ENCODE measurements at places on chromosomes 5 and 9.

DNA sequence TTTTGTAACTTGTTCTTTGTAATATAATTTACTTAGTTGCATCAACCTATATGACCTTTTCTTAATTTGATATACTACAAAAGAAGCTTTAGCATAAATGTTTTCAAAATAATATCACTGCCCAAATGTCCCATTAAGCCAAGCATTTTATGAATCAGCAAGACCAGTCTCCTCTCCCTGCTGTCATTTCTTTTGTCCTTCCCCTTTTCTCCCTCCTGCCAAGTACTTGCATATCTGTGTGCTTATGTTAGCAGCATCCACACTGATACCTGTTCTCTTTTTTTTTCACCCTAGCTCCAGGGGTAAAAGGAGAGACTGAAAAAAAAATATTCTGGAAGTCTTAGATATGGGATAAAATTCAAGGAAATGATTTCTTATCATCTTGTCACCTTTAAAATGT is 69.7 kb downstream of the ZSWIM6 start:
- no peak for DNase-seq

DNA sequence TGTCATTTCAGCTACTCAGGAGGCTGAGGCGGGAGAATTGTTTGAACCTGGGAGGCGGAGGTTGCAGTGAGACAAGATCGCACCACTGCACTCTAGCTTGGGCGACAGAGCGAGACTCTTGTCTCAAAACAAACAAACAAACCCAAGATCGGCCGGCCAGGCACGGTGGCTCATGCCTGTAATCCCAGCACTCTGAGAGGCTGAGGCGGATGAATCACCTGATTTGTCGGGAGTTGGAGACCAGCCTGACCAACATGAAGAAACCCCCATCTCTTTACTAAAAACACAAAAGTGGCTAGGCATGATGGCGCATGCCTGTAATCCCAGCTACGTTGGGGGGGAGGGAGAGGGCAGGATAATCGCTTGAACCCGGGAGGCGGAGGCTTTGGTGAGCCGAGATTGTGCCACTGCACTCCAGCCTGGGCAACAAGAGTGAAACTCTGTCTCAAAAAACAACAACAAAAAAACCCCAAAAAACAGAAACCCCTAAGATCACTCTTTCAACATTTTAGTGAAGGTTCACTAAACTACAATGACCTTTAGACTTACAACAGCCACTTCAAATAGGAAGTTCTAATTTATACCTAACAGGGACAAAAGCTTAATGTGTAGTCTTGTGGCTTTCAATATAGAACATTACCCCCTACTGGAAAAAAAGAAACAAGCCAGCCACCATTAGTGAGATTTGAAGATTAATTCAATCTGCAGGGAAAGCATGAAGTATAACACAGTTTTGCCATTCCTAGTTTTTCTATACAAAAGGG is 7.0 kb downstream of the HSPA9 start:
- DNase-seq, result peak; percentile 15

DNA sequence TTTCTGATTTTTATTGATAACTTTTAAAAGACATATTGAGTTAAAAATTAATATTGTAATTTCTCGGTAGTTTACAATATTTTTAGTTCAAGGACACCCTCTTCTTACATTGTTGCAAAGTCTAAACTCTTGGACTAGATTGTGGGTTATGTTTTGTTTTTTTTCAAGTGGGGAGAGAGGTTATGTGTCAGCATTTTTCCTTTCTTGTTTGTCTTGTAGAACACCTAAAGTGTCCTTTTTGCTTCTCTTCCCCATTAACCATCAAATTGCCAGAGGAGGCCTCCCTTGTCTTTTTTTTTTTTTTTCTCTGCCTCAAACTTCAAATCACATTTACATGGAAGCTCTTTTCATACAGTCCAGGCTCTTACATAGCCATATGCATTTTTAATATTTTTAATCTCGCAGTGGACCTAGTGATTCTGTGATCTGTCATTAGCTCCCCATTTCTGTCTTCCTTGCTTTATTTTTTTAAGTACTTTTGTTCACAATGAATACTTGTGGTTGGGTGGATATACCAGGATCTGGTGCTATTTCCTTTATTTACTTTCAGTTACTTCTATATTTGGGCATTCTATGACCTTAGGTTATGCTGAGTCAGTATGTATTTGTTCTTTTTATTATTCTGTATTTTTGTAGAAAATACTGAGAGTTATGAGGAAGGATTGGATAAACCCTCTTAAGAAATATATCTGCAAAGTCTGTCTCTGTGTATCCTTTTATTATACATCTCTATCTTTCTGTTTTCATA is 2280.6 kb upstream of the ACO1 start:
- no peak for DNase-seq

- no peak for DNase-seq
Measured at GRCh38 chr5:135386886-135387628, 12.0 kb downstream of the MACROH2A1 start.

DNA sequence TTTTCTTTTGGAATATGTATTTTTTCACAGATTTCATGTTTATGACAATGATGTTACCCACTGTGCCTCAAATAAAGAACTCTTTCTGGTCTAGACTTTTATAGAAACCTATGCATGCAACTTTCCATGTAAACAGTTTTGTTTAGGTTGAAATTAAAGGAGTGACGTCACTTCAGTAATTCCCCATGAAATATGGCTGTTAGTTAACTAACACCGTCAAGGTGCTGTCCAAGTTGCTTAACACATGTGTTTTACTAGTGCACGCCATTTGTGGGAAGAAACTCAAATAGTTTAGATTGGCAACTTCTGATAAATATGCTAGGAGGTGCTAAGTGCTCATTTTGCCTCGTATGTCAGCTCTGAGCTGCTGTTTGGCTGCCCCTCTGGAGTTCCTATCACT is 102.2 kb downstream of the FBN2 start:
- DNase-seq, result no peak

- no peak for DNase-seq
Measured at GRCh38 chr5:119312403-119312802, 43.4 kb upstream of the TNFAIP8 start.

DNA sequence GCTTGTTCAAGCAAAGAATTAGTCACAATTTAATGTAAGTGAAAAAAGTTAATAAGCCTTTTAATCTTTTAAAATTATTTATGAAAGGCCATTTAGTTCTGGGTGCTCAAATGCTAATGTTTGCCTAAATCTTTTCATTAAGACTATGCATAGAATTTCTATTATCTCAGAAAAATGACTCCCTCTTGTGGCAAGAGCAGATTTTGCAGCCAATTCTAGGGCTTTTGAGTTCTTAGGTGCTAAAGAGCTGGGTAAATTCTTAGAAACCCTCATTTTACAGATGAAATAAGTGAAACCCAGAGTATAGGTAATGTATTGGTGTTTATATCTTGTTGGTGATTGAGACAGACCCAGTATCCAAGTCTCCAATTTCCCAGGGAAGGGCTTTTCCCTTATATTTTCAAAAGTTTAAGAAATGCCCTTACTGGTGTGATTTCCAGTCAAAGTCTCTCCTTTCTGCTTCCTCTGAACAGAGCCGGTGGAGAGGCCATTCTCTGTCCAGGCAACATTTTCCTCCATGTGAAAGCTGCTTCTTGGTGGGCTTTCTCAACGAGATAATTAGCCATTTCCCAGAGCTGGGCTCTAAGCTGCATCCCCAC is 24.1 kb upstream of the PCSK5 start:
- peak; percentile 15 for DNase-seq

GRCh38 chr5:11596185-11596584 is 308.1 kb downstream of the CTNND2 start:
- DNase-seq, result no peak

DNA sequence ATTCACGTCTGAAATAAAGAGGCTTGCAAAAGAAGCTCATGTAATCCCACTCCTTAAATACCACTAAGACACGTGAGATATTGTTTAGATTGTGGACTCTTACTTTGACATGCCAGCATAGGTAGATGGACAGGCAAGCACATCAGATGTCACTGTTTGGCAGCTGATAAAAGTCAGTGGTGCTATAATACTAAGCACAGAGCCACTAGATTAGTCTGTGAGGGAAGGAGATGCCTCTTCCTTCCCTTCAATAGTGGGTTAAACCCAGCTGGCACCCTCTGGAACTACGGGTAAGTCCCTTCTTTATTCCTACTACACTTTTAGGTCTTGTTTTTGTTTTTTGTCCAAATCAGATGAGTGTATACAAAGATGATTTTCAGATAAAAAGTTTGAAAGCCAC is at the start of gene MYOT:
Gene MYOT, plus strand, starts transcription at position 197 of the 400 bp plus-strand sequence. CDS start 2,792 bp downstream, outside the sequence.
- DNase-seq, result no peak

- DNase-seq, result no peak
Measured at GRCh38 chr9:136916330-136917184, 28.0 kb downstream of the FBXW5 start.

GRCh38 chr9:137470785-137471184 is 11.7 kb upstream of the NSMF start:
- DNase-seq, result no peak

DNA sequence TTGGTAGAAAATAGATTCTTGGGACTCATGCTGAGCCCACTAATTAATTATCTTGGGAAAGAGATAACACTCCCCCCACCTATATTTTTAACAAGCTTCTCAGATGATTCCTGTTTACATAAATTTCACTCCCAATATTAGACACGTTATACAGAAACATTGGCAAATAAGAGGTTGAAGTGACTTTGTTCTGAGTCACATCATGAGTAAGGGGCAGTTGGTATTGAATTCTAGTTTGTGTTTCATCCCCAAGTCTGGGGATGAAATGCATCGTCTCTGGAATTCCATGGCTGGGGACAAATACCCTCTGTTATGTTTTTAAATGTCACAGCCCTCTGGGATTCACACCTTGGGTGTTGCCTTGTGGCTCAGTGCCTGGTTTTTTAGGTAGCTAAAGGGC is 41.0 kb downstream of the BASP1 start:
- DNase-seq, result no peak

DNA sequence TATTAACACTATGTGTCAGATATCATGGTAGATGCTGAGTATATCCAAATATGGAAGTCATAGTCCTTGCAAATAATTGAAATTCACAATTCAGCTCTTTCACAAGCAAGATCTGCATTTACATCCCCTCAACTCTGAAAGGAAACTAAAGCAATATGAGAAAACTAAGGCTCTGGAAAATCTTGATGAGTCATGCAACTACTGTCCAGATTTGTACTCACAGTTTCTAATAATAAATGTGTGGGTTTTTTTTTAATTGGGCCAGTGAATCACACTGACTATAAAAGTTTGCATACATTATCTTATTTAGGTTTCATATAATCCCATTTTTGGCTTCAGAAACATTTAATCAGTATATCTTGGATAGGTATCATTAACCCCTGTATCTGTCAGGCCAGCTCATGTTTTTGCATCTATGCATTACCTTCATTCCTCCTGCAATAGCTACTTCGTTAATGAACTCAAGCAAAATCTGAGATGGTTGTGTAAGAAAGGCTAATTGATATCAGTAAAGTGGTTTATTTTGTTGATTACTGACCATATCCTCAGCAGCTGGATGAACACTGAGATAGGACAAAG is 58.7 kb upstream of the PRR16 start:
- no peak for DNase-seq

GRCh38 chr5:59874675-59875074 is 18.9 kb downstream of the PDE4D start:
- no peak for DNase-seq

- DNase-seq, result no peak
Measured at GRCh38 chr5:169657127-169657526, 20.1 kb downstream of the DOCK2 start.

DNA sequence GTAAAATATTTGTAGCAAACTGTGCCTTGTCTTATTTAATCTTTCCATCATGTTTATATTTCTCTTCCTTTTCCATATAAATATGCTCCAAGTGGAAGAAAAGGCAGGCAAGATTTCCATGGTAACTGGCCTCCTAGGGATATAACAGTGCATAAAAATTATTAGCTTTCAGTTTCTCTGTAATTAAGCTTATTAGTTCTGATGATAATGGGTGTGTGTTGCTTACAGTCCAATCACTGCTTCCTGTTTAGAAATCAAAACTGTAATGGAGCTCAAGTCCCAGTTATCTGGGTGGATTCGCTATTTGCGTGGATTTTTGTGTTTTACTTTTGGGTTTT is 213.0 kb downstream of the PJA2 start:
- no peak for DNase-seq

DNA sequence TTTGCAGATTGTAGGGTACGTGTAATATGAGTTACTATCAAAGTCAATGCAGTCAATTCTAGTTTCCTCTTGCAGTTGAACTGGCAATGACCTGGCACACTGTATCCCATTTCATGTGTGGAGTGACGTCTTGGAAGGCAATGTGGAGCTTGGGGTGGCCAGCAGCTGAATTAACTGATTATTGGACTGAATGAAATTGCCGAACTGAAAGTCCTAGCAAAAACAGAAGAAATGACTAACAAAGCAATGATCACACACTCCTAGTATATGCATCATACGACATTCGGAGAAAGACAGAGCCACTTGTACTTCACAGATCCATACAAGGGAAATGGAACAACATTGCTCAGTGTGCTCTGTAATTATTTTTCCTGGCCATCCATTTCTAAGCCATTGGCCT is 259.1 kb upstream of the DAPK1 start:
- no peak for DNase-seq

GRCh38 chr5:87015901-87016300 is 251.8 kb upstream of the RASA1 start:
- no peak for DNase-seq

DNA sequence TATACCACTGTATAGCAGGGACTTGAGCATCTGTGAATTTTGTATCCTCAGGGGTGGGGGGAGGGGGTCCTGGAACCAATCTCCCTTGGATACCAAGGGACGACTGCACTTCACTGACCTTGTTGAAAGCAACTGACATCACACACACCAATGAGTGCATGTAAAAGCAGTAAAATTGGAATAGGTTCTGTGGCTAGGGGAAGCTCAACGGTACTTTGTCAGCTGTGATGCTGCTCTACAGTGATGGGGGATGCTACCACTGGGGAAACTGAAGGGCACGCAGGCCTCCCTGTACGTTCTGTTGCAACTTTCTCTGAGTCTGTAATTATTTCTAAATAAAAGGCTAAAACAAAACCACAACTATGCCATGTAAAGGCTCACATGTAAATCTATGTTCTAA is 47.0 kb upstream of the RETREG1 start:
- DNase-seq, result no peak

DNA sequence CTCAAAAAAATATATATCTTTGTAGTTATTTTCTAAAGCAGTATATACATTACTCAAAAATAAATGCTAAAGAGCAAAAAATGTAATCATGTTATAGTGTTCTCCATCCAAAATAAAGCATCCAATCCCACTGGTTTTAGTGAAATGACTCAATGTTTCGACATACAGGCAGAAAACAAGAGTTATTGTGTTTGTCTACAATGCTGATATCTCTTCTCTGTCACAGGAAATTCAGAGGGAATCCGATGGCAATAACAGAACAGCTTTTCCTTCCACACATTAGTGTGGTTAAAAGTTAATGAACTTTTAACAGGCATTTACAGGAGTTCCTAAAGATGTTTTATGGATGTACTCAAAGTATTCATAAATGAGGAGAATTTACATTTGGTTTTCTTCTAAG is 12.0 kb downstream of the TTC33 start:
- no peak for DNase-seq

All from SK-N-SH (cell line).